ENCODE measurements at places on chromosomes 12 and 14. TPM values are rescaled to one million over a fixed set of nuclear protein-coding genes. Genes with fewer than 3 reads are reported as not detected.

The FZD10 gene
- total RNA-seq, result not detected

The ATP5F1B gene
- total RNA-seq, result 1,094 TPM

The DPY19L2 gene
- 2.4 TPM for total RNA-seq

The CAPZA3 gene
- not detected for total RNA-seq

The PDE3A gene
- 0.40 TPM for total RNA-seq

The ZFP36L1 gene
- total RNA-seq, result 70.7 TPM

The PROX2 gene
- total RNA-seq, result 0.03 TPM

DNA sequence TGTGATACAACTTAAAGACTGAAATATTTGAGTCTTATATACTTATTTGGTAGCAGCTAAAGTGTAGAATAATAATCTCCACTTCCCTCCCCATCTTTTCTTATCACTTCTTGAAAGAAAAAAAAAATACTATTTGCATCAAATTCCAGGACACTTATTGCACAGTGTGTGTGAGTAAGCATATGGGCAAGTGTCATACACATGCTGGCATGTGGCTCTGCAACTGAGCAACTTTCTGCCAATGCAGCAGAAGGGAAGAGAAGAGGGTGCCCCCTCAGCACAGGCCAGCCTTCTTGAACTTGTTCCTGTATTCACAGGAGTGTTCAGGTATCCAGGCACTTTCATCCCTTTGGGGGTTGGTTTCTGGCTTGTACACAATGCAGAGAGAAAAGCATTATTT, 145.8 kb downstream of the CPNE8 start:
- DNase-seq, result no peak

GRCh38 chr12:93514853-93515252, 47.5 kb downstream of the MRPL42 start:
- peak; percentile 62 for DNase-seq

- no peak for DNase-seq
Measured at GRCh38 chr12:18897823-18898222, 159.9 kb downstream of the CAPZA3 start.

DNA sequence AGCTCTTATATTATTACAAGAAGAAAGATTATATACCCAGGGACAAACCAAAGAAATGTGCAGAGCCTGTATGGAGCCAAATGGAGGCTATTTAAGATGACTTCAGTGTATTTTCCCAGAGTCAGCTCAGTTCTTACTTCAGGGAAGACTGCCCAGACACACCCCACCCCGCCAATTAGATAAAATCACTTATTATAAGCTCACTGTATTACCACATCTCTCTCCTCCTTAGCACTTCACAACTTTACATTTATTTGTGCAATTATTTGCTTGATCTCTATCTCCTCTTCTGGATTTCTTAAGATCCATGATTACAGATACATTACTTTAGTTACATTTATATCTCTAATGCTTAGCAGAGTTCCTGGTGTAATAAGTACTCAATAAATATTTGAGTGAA, 24.7 kb upstream of the WDR89 start:
- no peak for DNase-seq

GRCh38 chr12:62910549-62911169, 24.3 kb downstream of the PPM1H start:
- DNase-seq, result no peak

DNA sequence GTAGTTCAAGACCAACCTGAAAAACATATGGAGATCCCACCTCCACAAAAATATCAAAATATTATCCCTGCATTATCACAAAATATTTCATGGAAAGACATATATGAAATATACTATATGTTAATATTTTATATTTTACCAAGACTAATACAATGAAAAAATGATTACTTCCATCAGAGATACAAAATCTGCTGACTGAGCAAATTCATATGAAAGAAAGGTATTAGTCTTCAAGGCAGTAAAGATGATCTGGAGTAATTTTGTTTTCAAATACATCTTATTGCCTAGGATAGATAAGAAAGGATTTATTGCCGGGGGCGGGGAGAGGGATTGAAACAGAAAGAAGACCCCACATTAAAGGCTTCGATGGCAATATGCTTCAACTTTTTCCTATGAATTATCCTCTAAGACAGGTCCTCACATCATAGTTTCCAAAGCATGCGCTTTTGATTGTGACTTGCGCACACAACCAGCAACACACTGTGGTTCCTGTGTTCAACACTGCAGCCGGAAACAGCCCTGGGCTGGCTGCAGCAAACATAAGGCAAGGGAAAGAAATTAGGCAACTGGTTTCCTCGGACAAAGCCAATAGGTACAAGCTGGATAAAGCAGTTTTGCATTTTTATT, 83.2 kb downstream of the SPPL3 start:
- DNase-seq, result no peak

DNA sequence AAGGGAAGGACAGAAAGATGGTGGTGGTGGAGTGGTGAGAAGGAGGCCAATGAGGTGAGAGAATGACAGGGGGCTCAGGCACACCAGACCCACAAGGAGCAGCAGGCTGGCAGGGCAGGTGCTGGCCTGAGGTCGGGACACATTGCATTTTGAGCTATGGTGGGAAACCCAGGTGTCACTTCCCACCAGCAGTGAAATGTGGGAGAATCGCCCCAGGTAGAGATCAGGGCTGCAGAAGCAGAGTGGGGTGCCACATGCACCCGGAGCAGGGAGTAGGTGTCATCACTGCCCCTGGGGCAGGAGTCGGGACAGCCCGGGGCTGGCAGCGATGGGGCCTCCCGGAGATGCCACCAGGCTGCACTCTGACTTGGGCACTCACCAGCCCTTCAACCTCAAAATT, 315.8 kb downstream of the BCL11B start:
- DNase-seq, result no peak

DNA sequence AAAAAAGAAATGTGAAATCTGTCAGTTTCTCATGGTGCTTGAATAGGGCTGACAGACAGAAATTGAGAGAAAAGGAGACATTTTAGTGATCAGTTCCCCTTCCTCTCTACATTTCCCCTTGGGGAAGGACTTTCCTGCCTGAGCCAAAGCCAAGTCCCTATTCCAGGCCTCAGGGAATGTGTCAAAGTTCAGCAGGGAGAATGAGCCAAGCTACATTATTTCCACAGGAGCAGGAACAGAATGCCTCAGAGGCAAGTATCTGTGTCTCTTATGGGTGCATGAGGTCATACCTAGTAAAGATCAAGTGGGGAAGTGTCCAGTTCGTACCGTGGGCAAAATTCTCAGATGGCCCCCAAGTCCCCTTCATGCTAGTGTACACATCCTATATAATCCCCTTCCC, 68.6 kb downstream of the IQSEC3 start:
- no peak for DNase-seq

DNA sequence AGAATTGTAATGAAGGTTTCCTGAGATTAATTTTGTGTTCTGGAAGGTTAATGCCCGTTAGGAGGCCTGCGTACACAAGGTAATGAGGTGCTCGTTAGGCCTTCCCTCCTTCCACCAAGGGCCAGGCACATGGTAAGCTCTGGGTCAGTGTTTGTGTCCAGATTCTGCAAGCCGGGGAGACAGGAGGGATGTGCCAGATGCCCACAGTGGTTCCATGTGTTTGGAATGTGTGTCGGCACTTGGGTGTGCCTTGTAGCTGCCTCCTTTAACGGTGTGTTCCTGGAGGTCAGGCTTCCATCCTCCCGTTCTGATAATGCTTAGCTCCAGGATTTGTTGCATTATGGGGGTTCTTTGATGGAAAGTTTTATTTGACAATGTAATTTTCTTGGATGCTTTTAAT, 5.7 kb downstream of the TRAF3 start:
- DNase-seq, result no peak

- no peak for DNase-seq
Measured at GRCh38 chr12:19428246-19428645, 11.0 kb upstream of the AEBP2 start.

DNA sequence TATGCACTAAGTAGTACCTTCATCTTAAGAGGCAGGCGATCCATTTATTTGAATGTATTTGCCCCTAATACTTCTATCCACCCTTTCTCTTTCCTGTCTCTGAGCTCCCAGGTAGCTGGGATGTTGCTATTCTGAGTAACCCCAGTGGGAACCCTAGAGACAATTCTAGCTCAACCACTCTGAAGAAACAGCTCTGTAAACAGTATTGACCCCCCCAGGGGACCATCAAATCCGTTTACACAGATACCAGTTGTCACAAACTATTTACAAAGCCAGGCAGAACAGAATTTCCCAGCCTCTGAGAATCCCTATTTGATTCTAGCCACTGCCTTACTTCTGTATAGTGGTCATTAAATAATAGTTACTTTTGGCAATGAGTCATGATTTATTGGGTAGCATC, 64.9 kb downstream of the MIPOL1 start:
- no peak for DNase-seq

- DNase-seq, result peak; percentile 79
Measured at GRCh38 chr14:22474730-22475351, 114.2 kb downstream of the DAD1 start.

- DNase-seq, result no peak
Measured at GRCh38 chr12:44846826-44847225, 29.3 kb downstream of the NELL2 start.

DNA sequence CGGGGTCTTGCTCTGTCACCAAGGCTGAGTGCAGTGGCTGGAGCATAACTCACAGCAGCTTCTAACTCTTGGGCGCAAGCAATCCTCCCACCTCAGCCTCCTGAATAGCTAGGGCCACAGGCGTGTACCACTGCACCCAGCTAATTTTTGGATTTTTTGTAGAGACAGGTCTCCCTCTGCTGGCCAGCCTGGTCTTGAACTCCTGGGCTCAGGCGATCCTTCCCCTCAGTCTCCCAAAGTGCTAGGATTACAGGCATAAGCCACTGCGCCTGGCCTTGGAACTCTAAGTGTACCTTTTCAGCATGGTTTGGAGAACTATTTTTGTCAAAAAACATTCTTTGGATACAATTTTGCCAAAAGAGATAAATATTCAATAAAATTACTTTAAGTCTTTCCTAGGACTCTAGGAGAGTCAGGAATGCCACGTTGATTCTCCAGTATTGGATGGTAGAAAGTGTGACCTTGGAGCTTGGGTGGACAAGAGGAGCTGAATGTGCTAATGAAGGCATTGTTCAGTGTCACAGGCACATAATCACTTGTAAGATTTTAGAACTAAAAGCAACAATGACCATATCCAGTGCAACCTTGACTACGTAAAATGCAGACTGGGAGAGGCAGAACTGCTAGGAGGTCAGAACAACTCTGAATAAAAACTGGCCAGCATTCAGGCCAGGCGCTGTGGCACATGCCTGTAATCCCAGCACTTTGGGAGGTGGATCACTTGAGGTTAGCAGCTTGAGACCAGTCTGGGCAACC, 2.8 kb downstream of the SRSF9 start:
- DNase-seq, result peak; percentile 45

- no peak for DNase-seq
Measured at GRCh38 chr14:102690509-102691286, 86.6 kb upstream of the TRAF3 start.

DNA sequence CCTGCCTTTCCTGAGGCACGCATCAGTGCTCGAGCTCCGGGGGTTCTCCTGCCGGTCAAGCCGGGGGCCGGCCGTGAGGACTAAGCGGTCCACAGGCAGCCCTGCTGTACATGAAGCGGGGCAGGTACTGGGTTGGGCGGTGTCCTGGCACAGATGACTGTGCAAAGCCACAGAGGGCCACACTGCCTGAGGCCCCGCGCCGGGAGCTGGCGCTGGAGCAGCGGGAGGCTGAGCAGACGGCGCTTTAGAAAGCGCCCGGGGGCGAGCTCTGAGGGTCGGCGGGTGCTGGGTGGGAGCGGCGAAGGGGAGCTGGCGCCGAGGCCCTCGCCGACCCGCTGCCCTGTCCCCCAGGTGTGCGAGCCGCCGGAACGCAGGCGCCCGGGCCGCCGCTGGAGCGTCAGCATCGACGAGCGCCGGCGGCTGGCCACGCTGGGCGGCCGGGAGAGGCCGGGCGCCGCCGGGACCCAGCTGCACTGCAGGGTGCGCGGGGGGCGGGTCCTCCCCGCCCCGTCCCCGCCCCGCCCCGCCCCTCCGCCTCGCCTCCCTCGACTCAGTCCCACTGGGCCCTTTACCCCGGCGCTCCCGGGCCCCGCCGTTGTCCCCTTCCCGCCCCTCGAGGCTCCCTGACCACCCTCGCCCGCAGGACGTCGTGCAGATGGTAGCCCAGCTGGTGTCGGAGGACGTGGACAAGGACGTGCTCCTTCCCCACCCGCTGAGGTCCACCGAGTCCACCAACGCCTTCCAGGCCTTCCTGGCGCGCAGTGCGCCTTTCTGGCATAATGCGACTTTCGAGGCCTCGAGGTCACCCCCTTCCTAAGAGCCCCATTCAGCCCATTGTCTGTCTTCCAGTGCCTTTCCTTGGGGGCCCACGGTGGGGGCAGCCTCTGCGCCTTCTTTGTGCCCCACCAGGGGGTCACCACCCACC, 8.3 kb upstream of the MTA1 start:
- DNase-seq, result no peak

GRCh38 chr14:95059126-95059525, 98.2 kb downstream of the DICER1 start:
- DNase-seq, result no peak

- DNase-seq, result no peak
Measured at GRCh38 chr12:52909331-52909730, 4.5 kb upstream of the KRT8 start.

GRCh38 chr14:36751106-36751505, 89.4 kb downstream of the PAX9 start:
- DNase-seq, result no peak

- no peak for DNase-seq
Measured at GRCh38 chr14:100155756-100156616, 3.5 kb downstream of the DEGS2 start.

DNA sequence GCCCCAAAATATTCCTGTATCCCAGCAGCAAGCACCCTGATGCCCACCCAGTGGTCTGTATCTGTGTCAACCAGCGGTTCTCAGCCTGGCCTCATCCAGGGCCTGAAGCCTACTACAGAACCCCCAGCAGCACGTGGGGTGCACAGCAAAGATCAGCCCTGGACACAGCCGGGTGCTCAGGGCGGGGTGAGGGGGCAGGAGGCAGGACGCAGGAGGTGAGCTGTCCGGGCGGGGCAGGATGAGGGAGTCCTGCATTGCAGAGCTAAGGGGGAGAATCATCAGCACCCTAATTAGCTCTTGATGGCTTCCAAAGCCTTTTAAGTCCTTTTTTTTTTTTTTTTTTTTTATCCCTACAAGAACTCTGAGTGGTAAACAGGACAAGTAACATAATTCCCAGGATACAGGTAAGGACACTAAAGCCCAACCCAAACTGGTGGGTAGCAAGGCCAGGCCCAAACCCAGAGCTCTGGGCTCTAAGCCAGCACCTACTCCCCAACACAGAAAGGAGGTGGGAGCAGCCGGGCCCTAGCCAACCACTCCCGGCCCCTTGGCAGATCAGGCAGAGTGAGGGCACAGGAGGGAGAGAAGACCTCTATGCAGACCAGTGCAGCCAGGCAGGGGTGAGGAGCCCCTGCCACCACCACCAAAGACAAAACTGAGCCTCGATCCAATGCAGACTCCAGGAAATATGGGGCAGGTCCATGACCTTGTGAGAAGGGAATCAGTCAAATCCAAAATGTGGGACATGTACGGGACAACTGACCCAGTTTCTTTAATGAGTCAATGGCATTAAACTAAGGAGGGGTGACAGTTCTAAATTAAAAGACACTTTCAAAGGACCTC, 32.3 kb upstream of the EIF5 start:
- no peak for DNase-seq

- DNase-seq, result peak; percentile 77
Measured at GRCh38 chr12:28024231-28024995, 51.9 kb upstream of the PTHLH start.

GRCh38 chr12:115088995-115089841, 405.2 kb upstream of the TBX3 start:
- no peak for DNase-seq
